ENCODE measurements at places on chromosomes 5 and 9. TPM values are rescaled to one million over a fixed set of nuclear protein-coding genes. Genes with fewer than 3 reads are reported as not detected.

The TMC1 gene
- total RNA-seq: not detected

The ANKRD18B gene
- not detected for total RNA-seq

- H3K36me3 ChIP-seq: no peaks in the 10 kb centered on the region
- H3K27me3 ChIP-seq: no peaks in the 10 kb centered on the region
- no peak overlapping the region for H3K4me3 ChIP-seq
- H3K27ac ChIP-seq: no peak overlapping the region
- no peaks in the 10 kb centered on the region for H3K4me1 ChIP-seq
- DNase-seq: no peak
These were observed 414.7 kb upstream of the CCNG1 start for GRCh38 chr5:163022582-163023128.

- H3K36me3 ChIP-seq: no peaks in the 10 kb centered on the region
- no peak for DNase-seq
- H3K27me3 ChIP-seq: peaks cover 36% of the 10 kb centered on the region
- H3K4me1 ChIP-seq: no peaks in the 10 kb centered on the region
- H3K27ac ChIP-seq: no peak overlapping the region
These were observed 125.3 kb downstream of the GABBR2 start for GRCh38 chr9:98583417-98583816.

The ASTN2 gene
- 5.2 TPM for total RNA-seq

- no peaks in the 10 kb centered on the region for H3K36me3 ChIP-seq
- H3K4me3 ChIP-seq: no peak overlapping the region
- H3K27me3 ChIP-seq: no peaks in the 10 kb centered on the region
- H3K27ac ChIP-seq: no peak overlapping the region
- H3K4me1 ChIP-seq: no peaks in the 10 kb centered on the region
These were observed 93.5 kb downstream of the SYK start for GRCh38 chr9:90894986-90895687.

DNA sequence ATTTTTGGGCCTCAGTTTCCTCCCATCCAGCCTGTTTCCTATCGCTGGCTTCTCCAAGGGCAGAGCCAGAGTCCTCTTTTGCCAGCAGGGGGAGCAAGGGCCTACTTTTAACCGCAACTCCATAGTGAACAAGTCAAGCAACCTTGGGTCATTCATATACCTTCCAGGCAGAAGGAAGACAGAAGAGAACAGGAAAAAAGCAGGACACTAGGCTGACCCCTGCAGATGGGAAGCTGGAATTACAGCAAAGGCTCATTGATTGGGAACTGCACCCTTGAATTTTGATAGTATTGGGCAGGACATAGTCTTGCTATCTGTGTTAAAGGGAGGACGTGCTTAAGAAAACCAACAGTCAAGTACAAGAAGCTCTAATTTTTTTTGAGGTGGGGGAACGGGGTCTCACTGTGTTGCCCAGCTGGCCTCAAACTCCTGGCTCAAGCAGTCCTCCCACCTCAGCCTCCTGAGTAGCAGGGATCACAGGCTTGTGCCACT, 30.1 kb downstream of the QRFP start:
- H3K36me3 ChIP-seq: peaks cover 7% of the 10 kb centered on the region
- no peak overlapping the region for H3K27ac ChIP-seq
- DNase-seq: peak; percentile 74
- H3K4me3 ChIP-seq: no peak overlapping the region
- no peaks in the 10 kb centered on the region for H3K4me1 ChIP-seq

DNA sequence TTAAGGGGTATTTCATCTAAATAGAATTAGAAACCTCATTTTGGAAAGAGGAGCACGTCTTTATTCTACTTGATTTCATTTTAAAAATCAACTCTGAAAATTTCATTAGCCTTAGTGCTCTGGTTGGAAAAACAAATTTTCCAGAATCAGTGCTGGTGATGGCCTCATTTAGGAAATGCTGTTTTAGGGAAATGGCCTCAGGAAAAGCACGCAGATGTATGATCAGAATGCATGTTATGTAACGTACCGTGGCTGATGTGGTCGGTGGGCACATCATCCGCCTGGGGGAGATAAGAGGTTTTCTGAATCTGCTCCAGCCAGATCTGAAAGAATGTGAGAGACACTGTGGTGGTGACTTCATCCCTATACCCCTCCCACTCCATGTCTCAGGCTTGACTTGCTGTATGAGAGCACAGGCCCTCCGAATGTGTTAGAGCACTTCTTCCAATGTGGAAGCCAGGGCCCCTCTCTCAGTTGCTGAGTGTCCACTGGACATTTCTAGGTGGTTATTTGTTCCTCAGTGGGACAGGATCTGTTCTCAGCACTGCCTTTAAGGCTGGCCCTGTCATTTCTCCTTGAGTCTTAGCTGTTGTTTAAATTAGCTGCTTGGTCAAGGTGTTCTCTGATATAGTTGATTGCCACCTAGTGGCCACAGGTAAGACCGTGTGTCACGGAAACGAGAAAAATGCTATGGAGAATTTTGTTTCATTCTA, 96.5 kb downstream of the ARHGAP26 start:
- peaks cover 48% of the 10 kb centered on the region for H3K4me1 ChIP-seq
- H3K36me3 ChIP-seq: no peaks in the 10 kb centered on the region

DNA sequence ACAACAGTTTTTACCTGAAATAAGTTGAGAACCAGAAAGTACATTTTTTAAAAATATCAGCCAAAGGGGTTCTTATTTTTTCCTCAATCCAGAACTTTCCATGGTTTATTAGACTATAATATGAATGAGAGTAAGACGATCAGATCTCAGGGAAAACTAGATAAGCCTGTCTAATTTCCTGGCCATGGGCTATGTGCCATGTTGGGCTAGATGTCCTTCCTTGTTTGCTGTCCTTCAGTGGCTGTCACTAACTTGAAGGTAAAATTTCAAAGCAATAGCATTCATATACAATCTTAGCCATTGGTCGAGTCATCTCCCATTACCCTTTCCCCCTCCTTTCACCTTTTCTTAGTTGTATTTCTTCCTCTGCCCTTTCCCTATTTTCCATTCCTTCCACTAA, 179.5 kb upstream of the PPP1R2B start:
- peaks cover 3% of the 10 kb centered on the region for H3K27me3 ChIP-seq
- no peak overlapping the region for H3K4me3 ChIP-seq
- DNase-seq: no peak
- no peaks in the 10 kb centered on the region for H3K4me1 ChIP-seq
- H3K27ac ChIP-seq: no peak overlapping the region

- H3K36me3 ChIP-seq: no peaks in the 10 kb centered on the region
- no peak overlapping the region for H3K4me3 ChIP-seq
- no peaks in the 10 kb centered on the region for H3K27me3 ChIP-seq
- DNase-seq: no peak
- peaks cover 4% of the 10 kb centered on the region for H3K4me1 ChIP-seq
These were observed 77.7 kb downstream of the EBF1 start for GRCh38 chr5:159021901-159022556.

- DNase-seq: peak; percentile 15
- no peak overlapping the region for H3K27ac ChIP-seq
- H3K36me3 ChIP-seq: no peaks in the 10 kb centered on the region
These were observed 18.9 kb downstream of the MARCHF11 start for GRCh38 chr5:16160706-16161105.

- H3K27me3 ChIP-seq: peaks cover 2% of the 10 kb centered on the region
- H3K4me3 ChIP-seq: no peak overlapping the region
- no peaks in the 10 kb centered on the region for H3K36me3 ChIP-seq
- no peak overlapping the region for H3K27ac ChIP-seq
- H3K4me1 ChIP-seq: no peaks in the 10 kb centered on the region
These were observed 338.5 kb downstream of the PLK2 start for GRCh38 chr5:58121391-58121790.

GRCh38 chr5:25009063-25009462, 364.3 kb upstream of the CDH10 start:
- no peaks in the 10 kb centered on the region for H3K4me1 ChIP-seq
- no peak for DNase-seq
- H3K27ac ChIP-seq: no peak overlapping the region
- no peak overlapping the region for H3K4me3 ChIP-seq
- no peaks in the 10 kb centered on the region for H3K36me3 ChIP-seq

GRCh38 chr5:35442885-35443639, 174.6 kb upstream of the SPEF2 start:
- H3K4me3 ChIP-seq: no peak overlapping the region
- H3K36me3 ChIP-seq: no peaks in the 10 kb centered on the region
- no peak for DNase-seq
- H3K27ac ChIP-seq: no peak overlapping the region

DNA sequence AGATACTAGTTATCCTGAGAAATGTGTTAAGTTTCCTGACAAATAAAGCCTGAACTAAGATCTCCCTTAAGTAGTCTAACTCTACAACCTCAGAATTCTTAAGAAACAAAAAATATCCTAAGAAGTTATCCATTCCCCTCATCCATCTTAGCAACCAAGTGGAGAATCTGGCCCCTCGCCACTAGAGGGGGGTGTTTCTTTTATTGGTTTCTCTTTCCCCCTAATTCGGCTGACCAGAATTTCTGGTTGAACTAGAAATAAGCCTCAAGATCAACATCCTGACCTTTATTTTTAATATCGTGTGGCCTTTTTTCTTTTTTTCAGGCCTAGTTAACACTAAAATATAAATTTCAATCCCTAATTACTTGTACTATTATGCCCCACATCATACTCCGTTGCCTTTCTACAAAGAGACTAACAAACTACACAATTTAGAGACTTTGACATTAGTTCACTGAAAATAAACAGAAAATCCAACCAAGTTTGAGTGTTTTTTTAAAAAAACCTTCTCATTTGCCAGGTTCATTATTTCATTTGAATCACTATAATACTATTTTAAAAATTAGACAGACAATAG, 14.3 kb upstream of the NR4A3 start:
- H3K36me3 ChIP-seq: peaks cover 9% of the 10 kb centered on the region
- no peaks in the 10 kb centered on the region for H3K27me3 ChIP-seq
- no peak overlapping the region for H3K27ac ChIP-seq
- peak; percentile 83 for DNase-seq
- H3K4me1 ChIP-seq: peaks cover 42% of the 10 kb centered on the region

The PCDHGB7 gene
- not detected for total RNA-seq

All from activated CD8-positive, alpha-beta T cell treated with anti-CD3 and anti-CD28 coated beads for 36 hours (primary cell).